ENCODE measurements at places on chromosomes 6 and 20.

GRCh38 chr20:62346398-62347150 is 20.5 kb downstream of the LAMA5 start:
- no peak for DNase-seq

- DNase-seq = no peak
Observed at GRCh38 chr20:50193199-50193835, 2.7 kb downstream of the CEBPB start.

- DNase-seq = no peak
Observed at GRCh38 chr6:155045561-155046404, 50.7 kb downstream of the TIAM2 start.

- no peak for DNase-seq
Observed at GRCh38 chr6:95794749-95795148, 217.4 kb downstream of the MANEA start.

- DNase-seq = no peak
Observed at GRCh38 chr6:12164508-12164770, 125.7 kb upstream of the EDN1 start.

GRCh38 chr6:2918936-2919335 is 15.8 kb upstream of the SERPINB9 start:
- DNase-seq = no peak

- DNase-seq = no peak
Observed at GRCh38 chr6:55255113-55255512, 72.2 kb upstream of the GFRAL start.

- no peak for DNase-seq
Observed at GRCh38 chr6:108884211-108885059, 36.2 kb downstream of the ARMC2 start.

GRCh38 chr6:137112067-137112355 is 61.4 kb downstream of the IL22RA2 start:
- DNase-seq = no peak

GRCh38 chr6:34953061-34954025 is 64.3 kb downstream of the ANKS1A start:
- no peak for DNase-seq

- DNase-seq = no peak
Observed at GRCh38 chr6:83365931-83366330, 64.9 kb downstream of the ME1 start.

GRCh38 chr20:53592992-53593465 is 610 bp downstream of the ZNF217 start:
- DNase-seq = no peak

DNA sequence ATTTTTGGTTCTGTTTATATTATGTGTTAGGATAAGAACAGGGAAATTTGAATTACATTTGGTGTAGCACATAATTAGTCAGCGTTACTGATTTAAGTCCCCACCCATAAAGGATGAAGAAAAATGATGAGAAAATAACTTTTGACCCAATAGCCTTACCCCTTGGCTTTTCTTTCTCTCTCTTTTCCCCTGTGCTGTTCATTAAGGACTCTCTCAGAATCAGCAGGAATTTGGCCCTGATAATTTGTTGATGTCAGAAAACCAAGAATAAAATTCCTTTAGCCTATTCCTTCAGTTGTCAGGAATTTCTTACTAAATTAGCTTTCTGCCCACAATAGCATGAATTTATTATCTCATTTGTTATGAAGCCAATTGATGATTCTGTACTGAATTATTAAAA is 18.5 kb downstream of the PLCB1 start:
- no peak for DNase-seq

DNA sequence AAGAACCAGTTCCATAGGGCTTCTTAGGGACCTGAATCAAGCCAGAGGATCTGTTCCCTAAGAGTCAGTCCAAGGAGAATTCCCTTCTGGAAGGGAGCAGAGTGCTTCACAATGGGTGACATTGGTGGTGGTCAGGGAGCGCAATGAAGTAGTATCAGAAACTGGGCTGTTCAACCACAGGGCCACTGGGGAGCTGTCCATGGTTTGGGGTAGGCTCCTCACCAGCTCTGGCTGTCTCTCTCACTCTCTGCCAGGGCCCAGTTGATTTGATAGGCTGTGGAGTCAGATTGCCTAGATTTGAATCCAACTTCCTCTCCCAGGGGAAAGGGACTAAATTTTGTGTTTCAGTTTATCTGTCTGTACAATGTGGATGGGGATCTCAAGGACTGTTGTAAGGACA is 36.7 kb upstream of the CHD6 start:
- DNase-seq = peak; percentile 56

DNA sequence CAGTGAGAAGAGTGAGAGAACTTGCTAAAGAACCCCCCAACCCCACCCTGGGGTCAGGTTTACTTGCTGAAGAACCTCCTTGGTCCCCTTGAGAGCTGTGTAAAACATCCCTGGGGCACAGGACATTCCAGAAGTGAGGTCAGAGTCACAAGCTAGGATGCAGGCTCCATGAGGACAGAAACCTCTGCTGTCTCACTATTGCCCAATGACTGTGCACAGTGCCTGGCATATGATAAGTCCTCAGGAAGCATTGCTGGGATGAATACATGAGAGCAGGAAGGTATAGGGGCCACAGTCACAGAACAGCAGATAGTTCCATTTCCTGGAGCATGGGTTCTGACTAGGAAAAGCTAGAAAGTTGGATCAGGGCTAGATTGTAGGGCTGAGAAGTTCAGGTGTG is 18.4 kb downstream of the NT5E start:
- DNase-seq = no peak

- peak; percentile 57 for DNase-seq
Observed at GRCh38 chr6:155248008-155249001, 15.5 kb upstream of the CLDN20 start.

DNA sequence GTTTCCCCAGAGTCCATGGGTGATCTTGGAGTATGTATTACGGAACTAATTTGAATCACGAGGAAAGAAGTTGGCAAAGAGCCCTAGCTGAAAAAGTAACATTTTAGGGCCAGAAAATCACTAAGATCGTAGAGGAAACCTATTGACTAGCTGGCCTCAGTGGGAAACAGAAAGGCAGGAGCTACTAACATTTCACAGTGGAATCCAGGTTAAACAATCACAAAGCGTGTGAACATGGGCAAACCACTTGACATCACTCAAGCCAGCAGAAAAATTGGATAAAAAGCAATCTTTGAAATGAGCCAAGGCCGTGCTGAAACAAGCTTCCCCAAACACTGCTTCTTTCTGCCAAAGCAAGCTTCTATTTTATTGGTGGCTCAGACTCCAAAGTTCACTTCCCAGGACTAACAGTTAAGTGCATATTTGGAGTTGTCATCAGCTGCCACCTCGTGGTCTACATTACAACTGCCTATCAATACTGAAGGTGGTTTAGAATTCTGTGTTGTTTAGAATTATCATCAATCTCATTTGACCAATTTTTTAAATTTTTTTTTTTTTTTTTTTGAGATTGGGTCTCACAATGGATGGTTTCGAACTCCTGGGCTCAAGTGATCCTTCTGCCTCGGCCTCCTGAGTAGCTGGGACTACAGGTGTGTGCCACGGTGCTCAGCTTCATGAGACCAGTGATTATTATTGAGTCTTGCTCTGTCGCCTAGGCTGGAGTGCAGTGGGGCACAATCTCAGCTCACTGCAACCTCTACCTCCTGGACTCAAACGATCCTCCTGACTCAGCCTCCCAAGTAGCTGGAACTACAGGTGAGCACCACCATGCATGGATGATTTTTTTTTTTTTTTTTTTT is 10.6 kb downstream of the RPS10 start:
- peak; percentile 85 for DNase-seq

- DNase-seq = no peak
Observed at GRCh38 chr20:23296841-23297701, 53.5 kb upstream of the NXT1 start.

DNA sequence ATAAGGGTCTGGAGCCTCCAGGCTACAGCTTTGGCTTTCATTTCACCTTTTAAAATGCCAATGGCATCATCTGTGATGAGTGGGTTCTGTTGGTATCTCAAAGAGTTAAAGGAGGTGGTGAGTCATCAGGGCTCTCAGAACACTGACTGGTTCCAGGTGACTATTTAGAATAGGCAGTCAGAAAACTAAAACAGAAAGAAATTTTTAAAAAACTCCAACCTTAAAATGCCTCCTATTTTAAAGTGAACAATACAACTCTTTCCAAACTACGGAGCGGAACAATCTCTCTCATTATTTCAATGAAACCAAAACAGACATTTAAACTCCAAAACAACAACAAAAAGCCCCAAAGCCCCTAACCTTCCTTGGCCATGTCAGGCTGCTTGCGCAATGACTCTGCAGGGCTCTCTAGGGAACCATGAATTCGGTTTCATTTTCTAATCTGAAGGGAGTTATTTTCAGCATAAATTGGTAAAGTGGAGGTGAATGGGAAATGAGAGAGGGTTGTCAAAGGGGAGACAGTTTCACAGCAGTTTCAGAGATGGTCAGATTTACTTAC is 194.9 kb downstream of the KIF6 start:
- DNase-seq = no peak

DNA sequence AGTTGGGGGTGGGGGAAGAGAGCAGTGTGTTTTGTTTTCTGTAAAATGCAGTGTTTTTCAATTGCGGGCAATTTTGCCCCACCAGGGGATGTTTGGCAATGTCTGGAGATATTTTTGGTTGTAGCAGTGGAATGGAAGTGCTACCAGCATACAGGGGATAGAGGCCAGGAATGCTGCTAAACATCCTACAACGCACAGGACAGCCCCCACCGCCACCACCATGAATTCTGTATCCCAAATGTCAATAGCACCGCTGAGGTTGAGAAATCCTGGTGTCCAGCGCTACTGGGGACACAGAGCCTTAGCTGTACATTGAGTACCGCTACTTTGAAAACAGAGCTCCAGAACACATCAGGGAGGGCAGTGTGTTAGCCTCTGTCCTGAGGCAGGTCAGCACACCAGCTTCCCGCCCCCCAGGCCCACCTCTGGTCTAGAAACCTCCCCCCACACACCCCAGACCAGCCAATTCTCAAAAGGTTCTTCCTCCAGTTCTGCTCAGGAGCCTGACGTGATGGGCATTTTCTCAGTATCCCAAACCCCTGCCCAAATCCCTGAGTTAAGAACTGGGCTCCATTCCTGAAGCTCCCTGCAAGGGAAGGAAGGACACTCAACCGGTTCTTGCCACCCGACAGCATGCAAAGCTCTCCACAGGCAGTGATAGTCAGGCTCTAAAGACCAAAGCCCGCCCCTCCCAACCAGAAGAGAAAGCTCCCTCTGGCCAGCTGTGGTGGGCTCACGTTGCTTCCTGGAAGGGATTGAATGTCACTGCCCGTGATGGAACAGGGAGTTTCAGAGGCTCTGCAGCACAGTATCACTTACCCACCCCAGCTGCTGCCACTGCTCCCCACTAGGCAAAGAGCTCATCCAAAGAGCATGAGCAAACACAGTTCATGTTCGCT is 321.5 kb upstream of the JARID2 start:
- DNase-seq = no peak

DNA sequence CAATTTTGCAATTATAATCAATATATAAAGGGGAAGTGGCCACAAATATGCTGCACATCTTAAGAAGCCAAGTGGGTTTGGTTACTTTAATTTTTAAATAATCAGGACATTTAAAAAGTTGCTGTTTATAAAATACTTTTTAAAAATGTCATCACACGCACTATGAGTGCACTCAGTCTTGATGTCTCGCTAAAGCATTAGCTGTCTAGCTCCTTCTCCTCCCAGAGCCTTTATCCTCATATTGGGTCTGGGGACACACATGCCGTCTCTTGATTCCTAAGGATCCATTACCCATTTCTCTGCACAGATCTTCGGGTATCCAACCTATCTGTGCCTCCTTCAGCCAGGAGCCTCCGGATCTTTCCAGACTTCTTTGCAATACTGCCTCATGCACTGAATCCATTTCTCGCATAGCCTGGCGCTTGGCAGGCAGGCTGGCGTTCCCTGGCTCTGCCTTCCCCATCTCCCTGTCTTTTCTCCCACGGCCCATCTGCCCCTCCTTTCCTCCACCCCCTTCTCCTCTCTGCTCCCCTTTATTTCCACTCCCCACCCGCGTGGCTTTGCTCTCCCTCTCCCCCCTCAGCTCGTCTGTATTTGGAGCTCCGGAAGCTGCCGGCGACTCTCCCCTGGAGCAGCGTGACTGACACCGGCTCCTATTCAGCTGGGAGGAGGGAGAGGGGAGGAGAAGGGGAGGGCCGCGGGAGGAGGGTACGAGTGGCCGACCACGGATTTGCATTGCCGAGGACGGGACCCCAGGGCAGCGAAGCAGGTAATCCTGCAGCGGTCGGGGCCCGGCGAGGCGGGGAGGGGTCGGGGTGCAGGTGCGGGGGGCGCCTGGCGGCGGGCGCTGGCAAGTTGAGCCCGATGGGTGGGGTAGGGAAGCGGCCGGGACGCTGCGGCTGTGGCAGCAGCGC is at the start of gene CAP2:
Gene CAP2, plus strand, starts transcription at position 618 of the 914 bp plus-strand sequence. CDS start 27,961 bp downstream, outside the sequence.
- DNase-seq = no peak

GRCh38 chr6:13877051-13877450 is 47.7 kb upstream of the RNF182 start:
- no peak for DNase-seq

DNA sequence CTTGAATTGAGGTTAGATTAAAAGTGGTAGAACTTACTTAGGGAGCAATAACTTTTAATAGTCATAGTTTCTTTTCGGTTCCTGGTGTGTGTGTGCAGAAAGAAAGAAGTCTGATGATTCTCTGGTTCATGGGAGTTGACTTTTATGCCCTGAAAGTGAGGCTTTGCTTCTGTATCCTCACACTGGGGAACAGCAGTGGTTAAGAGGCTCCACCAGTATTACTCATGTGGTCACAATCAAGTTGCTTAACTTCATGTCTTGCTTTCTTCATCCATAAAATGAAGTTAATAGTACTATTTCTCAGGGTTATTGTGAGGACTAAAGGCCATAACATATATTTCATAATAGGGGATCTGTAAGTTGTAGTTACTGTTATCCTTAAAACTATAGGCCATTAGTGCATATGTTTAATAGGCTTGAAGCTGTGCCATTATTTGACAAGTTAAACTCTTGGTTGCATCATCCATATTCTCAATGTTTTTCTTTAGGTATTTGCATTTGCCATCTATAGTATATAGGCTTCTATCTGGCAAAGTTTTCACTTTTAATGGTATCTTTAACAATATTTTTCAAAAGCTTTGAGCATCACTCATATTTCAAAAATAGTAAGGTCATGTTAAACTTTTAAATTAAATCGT is 262.4 kb downstream of the PLCB1 start:
- DNase-seq = no peak

GRCh38 chr20:48186915-48187314 is 401.6 kb upstream of the SULF2 start:
- DNase-seq = no peak

GRCh38 chr20:61733891-61734732 is 331.6 kb downstream of the TAF4 start:
- no peak for DNase-seq

GRCh38 chr6:33123732-33124524 is 48.1 kb downstream of the HLA-DPB1 start:
- peak; percentile 89 for DNase-seq
